ENCODE measurements at places on chromosomes 12 and 14. TPM values are rescaled to one million over a fixed set of nuclear protein-coding genes. Genes with fewer than 3 reads are reported as not detected.
A peak's percentile ranks its signal among the peaks of the same experiment; 100 is the strongest.

The GSKIP gene
- 25.3 TPM for total RNA-seq

The GARIN6 gene
- total RNA-seq = not detected

The FOXM1 gene
- total RNA-seq = 0.44 TPM

The PPM1H gene
- 0.14 TPM for total RNA-seq

The MGST1 gene
- 1.2 TPM for total RNA-seq

The TMPRSS12 gene
- not detected for total RNA-seq

- peaks cover 22% of the 10 kb centered on the region for H3K27me3 ChIP-seq
- no peak for DNase-seq
- H3K36me3 ChIP-seq = no peaks in the 10 kb centered on the region
- H3K4me1 ChIP-seq = peaks cover 4% of the 10 kb centered on the region
Observed at GRCh38 chr14:36515105-36515593, 4.9 kb downstream of the NKX2-1 start.

- no peak for DNase-seq
- peaks cover 16% of the 10 kb centered on the region for H3K4me1 ChIP-seq
- no peaks in the 10 kb centered on the region for H3K36me3 ChIP-seq
- no peak overlapping the region for H3K27ac ChIP-seq
Observed at GRCh38 chr14:60509438-60510253, 700 bp downstream of the SIX6 start.

- peak overlapping the region; percentile 80 for H3K27ac ChIP-seq
- peak; percentile 42 for DNase-seq
- peak overlapping the region; percentile 90 for H3K4me3 ChIP-seq
- peaks cover 70% of the 10 kb centered on the region for H3K4me1 ChIP-seq
Observed at GRCh38 chr14:89617481-89618329, 200.7 kb upstream of the FOXN3 start.

DNA sequence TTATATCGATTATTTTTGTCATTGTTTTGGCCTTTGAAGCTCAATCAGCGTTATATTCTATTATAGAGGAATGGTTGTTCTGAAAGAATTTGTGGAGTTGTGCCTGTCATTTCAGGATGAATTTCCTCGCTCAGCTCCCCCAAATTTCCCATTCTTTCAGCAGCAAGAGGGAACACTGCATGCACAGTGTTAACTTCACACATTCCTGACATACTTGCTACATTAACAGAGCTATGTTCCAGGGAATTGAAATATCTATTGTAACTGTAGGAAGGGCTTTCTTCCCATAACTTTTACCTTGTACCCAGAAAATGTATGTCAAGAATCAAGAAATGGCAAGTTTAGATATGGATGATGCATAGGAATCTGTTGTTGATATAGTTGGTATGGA is 379.0 kb downstream of the LRIG3 start:
- H3K27me3 ChIP-seq = no peaks in the 10 kb centered on the region
- no peak for DNase-seq
- H3K4me1 ChIP-seq = no peaks in the 10 kb centered on the region
- no peak overlapping the region for H3K27ac ChIP-seq

DNA sequence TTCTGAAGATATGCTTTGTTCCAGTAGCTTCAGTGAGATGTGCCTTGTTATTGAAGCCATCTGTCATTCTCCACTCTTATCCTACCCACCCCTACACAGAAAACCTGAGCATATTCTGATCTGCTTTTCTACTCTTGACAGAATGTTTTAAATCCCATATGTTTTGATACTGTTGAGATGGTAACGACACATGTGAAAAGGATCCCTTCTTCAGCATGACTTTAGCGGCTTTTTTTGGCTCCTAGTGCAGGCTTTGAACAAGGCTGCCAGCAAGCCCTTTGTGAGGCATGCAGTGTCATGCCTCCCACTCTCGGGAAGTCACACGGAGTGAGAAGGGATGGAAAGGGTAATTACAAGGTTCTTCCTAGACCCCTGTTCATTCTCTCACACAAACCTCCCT is 228.8 kb upstream of the RGS6 start:
- H3K4me3 ChIP-seq = no peak overlapping the region
- no peaks in the 10 kb centered on the region for H3K4me1 ChIP-seq
- no peak for DNase-seq
- peaks cover 3% of the 10 kb centered on the region for H3K36me3 ChIP-seq
- H3K27ac ChIP-seq = no peak overlapping the region

DNA sequence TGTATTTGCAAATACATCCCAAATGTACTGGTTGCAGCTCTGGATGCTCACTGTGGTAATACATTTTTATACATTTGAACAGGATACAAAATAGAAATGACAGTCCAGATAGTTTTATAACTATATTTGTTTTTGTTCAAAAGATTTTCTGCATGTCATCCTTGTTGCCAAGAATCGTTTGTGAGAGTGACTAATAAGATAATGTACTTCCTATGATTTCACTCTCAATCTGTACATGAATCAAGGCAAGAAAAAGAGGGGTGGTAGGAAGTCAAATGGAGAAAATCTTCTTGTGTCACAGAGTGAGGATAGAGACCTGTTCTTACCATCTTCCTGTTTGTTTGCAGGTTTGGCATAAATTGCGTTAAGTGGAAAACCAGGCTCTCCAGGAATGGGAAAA is 13.9 kb downstream of the ARPC3 start:
- H3K27ac ChIP-seq = no peak overlapping the region
- DNase-seq = no peak
- peaks cover 26% of the 10 kb centered on the region for H3K36me3 ChIP-seq
- H3K4me1 ChIP-seq = peaks cover 1% of the 10 kb centered on the region
- no peak overlapping the region for H3K4me3 ChIP-seq

GRCh38 chr14:63650256-63650952 is 8.7 kb upstream of the WDR89 start:
- no peaks in the 10 kb centered on the region for H3K36me3 ChIP-seq
- H3K4me3 ChIP-seq = peak overlapping the region; percentile 1
- H3K27me3 ChIP-seq = no peaks in the 10 kb centered on the region
- peaks cover 41% of the 10 kb centered on the region for H3K4me1 ChIP-seq
- peak; percentile 72 for DNase-seq
- H3K27ac ChIP-seq = peak overlapping the region; percentile 56

GRCh38 chr12:118494776-118495175 is 118.4 kb downstream of the SUDS3 start:
- no peaks in the 10 kb centered on the region for H3K27me3 ChIP-seq
- DNase-seq = no peak
- no peaks in the 10 kb centered on the region for H3K36me3 ChIP-seq
- no peak overlapping the region for H3K4me3 ChIP-seq
- H3K27ac ChIP-seq = no peak overlapping the region
- no peaks in the 10 kb centered on the region for H3K4me1 ChIP-seq

GRCh38 chr12:110704750-110705149 is 15.8 kb upstream of the HVCN1 start:
- no peak for DNase-seq
- no peaks in the 10 kb centered on the region for H3K4me1 ChIP-seq
- no peak overlapping the region for H3K4me3 ChIP-seq
- H3K36me3 ChIP-seq = no peaks in the 10 kb centered on the region
- H3K27ac ChIP-seq = no peak overlapping the region

DNA sequence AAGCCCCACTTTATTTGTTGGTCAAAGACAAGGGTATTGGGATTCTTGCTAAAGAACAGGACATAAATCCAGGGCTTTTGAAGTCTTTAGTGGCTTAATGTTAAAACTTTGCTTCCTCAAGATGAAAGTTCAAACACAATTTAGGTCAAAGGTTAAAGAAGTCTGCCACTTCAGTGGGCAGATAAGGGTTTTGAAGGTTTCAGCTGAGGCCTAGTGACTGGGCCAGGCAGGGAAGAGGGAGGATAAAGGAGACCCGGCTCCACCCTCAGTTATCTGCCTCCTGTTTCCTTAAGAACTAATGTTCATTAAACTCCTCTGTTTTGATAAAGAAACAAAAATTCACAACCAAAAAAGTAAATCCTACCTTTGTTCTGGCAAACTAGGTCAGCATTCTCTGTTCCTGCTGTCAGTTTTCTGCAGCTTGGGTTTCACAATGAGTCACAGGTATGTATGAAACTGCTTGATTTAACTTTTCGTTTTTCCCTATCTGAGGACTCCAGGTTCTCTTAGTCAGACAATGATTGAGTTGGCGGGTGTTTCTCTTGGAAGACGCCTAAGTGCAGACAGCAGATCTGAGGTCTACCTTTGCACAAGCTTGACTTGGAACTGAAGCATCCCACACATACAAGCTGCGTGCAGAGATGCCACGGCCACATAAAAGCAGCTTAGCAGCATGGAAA is 208.3 kb downstream of the EXOC5 start:
- no peak overlapping the region for H3K27ac ChIP-seq
- no peaks in the 10 kb centered on the region for H3K27me3 ChIP-seq
- H3K36me3 ChIP-seq = no peaks in the 10 kb centered on the region
- peaks cover 14% of the 10 kb centered on the region for H3K4me1 ChIP-seq

DNA sequence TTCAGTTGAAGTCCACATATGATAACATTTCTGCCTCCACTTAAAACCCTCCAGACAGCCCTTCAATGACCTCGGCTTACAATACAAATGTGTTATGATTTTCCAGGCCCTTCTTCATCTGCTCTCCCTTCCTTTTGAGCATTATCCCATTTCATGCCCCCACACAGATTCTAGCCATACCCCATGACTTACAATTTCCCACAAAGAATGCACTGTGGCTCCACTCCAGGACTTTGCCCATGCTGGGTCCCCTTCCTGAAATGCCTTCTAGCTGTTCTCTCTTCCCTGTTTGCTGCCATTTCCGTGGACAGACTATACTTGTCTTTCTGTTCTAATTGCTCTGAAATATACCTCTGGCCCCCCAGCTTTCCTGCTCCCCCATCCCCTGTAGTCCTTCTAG is 963.2 kb downstream of the DIO2 start:
- no peaks in the 10 kb centered on the region for H3K27me3 ChIP-seq
- no peak overlapping the region for H3K27ac ChIP-seq
- no peaks in the 10 kb centered on the region for H3K4me1 ChIP-seq
- DNase-seq = no peak

GRCh38 chr12:7058850-7059395 is 1.6 kb upstream of the C1S start:
- no peak overlapping the region for H3K27ac ChIP-seq
- H3K27me3 ChIP-seq = peaks cover 7% of the 10 kb centered on the region
- no peaks in the 10 kb centered on the region for H3K4me1 ChIP-seq
- H3K4me3 ChIP-seq = no peak overlapping the region

DNA sequence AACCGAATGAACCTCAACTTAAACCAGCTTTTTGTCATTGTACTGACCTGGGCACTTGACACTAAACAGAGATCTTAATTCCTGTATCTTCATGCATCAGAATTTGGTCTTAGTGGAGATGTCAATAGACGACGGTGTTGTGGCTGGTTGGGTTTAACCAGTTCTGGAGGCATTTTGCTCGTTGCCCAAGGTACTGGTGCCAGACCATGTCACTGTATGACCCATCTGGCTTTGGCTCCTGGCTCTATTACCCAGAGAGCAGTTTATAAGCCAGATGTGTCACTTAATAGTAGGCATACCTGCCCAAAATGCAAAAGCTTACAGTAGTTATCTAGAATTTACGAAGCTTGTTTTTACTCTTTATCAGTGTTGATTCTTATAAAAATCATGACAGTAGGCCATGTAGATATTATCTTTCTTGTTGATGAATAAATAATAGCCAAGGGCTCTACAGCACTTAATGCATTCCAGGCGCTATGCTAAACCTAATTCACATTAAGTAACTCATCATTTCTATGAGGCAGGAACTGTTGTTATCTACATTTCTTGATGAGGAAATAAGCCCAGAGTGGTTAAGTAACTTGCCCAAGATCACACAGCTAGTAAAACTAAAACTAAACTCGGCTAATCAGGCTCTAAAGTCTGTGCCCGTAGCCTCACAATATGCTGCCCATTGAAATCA is 179.7 kb upstream of the HIF1A start:
- no peak overlapping the region for H3K27ac ChIP-seq
- peaks cover 83% of the 10 kb centered on the region for H3K4me1 ChIP-seq
- H3K4me3 ChIP-seq = no peak overlapping the region
- no peak for DNase-seq

DNA sequence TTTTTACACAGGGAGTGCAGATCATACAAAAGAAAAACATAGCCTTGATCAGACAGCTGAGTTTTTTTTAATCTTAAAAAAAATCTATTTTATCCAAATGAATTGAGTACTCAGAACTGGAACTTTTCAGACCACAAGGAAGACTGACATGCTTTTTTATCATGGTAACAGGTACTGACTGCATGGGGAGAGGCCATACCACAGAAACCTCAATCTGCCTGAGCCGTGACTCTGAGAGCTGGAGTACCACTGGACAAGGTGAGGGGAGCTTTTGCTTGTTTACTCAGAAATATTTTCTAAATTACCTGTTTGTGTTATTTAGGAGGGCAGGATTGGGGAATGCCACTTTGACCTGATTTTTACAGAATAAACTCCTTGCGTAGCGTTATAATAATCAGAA is 143.9 kb downstream of the ALX1 start:
- no peak for DNase-seq
- H3K27me3 ChIP-seq = no peaks in the 10 kb centered on the region
- no peaks in the 10 kb centered on the region for H3K36me3 ChIP-seq

DNA sequence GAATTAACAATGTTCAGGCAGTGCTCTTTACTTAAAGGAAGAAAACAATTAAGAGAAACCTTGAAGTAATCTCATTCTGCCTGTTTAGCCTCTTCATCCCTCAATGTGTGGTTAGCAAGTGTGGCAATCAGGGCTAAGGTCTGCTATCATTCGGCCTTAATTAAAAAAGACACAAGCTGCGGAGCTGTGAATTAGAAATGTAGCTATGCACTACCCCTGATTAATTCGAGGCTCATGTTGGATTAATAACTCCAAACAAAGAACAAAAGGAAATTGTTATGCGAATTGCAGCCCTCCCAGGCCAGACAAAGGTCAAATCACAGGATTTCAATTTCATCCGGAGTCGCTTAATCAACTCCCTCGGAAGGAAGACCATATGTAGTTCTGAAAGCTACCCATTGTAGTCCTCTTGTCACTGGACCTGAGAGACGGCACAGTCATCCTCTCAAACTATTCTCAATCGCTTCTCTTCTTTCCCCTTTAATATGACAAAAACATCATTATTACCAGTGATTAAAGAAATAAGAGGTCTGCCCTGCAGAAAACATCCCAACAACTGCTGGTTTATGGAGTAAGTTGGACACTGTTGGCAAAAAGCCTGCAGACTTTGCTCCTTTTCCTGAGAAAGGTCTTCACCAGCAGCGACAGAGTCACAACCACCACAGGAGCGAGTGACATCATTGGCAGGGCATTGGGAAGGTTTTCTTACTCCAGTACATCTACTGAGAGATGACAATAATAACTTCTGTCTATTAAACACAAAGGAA is 71.1 kb upstream of the SOX5 start:
- H3K27ac ChIP-seq = no peak overlapping the region
- H3K36me3 ChIP-seq = no peaks in the 10 kb centered on the region
- H3K4me1 ChIP-seq = no peaks in the 10 kb centered on the region
- H3K27me3 ChIP-seq = no peaks in the 10 kb centered on the region
- no peak for DNase-seq
- no peak overlapping the region for H3K4me3 ChIP-seq

GRCh38 chr12:62533087-62533754 is 66.6 kb downstream of the MON2 start:
- DNase-seq = no peak
- H3K4me3 ChIP-seq = no peak overlapping the region
- H3K4me1 ChIP-seq = no peaks in the 10 kb centered on the region

DNA sequence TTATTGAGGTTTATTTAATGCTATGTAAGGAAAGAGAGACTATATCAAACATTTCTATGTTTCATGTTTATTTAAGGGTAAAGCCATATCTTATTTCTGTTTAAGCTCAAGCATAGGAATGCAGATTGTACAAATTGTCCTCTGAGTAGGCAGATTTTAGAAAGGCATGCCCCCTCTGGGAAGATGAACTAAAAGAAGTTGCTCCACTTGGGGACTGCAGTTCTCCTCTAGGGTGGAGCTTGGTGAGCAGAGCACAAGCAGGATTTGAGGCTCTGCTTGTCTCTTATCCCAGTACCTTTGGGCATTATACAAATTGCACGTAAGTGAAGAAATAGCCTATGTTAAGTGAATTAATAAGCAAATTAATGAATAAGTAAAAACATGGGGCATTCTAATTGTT is 96.2 kb upstream of the PDE3A start:
- no peaks in the 10 kb centered on the region for H3K4me1 ChIP-seq
- no peak for DNase-seq
- H3K4me3 ChIP-seq = no peak overlapping the region
- no peaks in the 10 kb centered on the region for H3K27me3 ChIP-seq
